K562 (cell line): ENCODE measurements at places on chromosomes 12 and 14. TPM values are rescaled to one million over a fixed set of nuclear protein-coding genes. Genes with fewer than 3 reads are reported as not detected.

GRCh38 chr12:80178846-80179245, 79.5 kb downstream of the OTOGL start:
- no peaks in the 10 kb centered on the region for H3K27me3 ChIP-seq
- no peaks in the 10 kb centered on the region for H3K4me1 ChIP-seq
- H3K36me3 ChIP-seq: no peaks in the 10 kb centered on the region
- no peak overlapping the region for H3K4me3 ChIP-seq
- no peak overlapping the region for H3K27ac ChIP-seq
- no peak for DNase-seq

DNA sequence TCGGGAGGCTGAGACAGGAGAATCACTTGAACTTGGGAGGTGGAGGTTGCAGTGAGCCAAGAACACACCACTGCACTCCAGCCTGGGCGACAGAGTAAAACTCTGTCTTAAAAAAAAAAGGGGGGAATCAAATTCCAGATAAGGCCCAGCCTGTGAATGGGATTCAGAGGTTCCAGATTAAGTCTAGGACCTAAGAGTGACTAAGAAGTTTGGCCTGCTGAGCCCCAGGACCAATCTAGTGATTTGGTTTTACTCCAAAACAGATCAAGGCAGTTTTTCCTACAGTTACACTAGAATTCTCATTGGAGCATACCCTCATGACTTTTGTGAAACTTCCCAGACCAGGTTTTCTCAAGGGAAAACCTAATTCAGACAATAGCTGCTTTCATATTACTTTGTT, 22.8 kb downstream of the EXOC5 start:
- peaks cover 6% of the 10 kb centered on the region; the same call in 2 of the 3 replicates for H3K4me1 ChIP-seq
- H3K27ac ChIP-seq: no peak overlapping the region
- no peak for DNase-seq
- no peaks in the 10 kb centered on the region for H3K27me3 ChIP-seq
- H3K36me3 ChIP-seq: peaks cover 23% of the 10 kb centered on the region; the same call in 2 of the 3 replicates
- H3K4me3 ChIP-seq: no peak overlapping the region

DNA sequence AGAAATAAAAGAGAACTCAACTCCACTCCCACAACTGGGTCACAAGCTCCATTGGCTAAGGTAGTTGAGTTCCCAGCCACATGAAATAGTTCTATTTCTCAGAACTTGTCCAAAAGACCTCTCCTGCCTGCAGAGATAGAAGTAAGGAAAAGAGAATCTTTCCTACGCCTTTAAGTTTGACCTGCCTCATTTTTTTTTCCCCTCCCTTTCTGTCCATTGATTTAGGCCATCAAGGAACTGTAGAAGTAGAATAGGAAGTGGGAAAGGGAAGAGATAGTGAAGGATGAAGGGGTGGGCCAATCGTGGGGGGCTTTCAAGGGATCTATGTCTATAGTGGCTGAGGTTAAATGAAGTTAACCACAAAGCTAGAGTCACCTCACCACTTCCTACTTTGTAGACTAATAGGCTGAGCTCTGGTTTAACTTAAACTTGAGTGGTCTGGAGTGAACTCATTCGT, 13.9 kb upstream of the NUDT4 start:
- H3K4me3 ChIP-seq: no peak overlapping the region
- peak; percentile 48 for DNase-seq
- no peaks in the 10 kb centered on the region for H3K36me3 ChIP-seq
- H3K27ac ChIP-seq: peak overlapping the region; percentile 59; the same call in 2 of the 3 replicates

The INSM2 gene
- not detected in 2 replicates for total RNA-seq

GRCh38 chr12:4112734-4113325, 160.7 kb upstream of the CCND2 start:
- no peaks in the 10 kb centered on the region for H3K36me3 ChIP-seq
- DNase-seq: no peak
- H3K4me1 ChIP-seq: no peaks in the 10 kb centered on the region; the same call in 1 of the 2 replicates
- H3K27ac ChIP-seq: no peak overlapping the region

DNA sequence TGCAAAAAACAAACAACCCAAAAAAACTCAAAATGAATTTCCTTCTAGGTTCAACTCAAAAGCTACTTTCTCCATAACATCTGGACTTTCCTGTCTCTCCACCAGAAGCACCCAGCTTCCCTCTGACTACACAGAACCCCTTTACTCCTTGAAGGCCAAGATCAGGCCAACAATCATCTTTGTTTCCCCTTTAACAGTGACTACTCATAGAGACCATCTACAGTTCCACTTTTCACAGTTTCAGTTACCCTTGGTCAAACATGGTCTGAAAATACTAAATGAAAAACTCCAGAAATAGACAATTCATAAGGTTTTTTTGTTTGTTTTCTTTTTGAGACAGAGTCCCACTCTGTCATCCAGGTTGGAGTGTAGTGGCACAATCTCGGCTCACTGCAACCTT, 11.8 kb downstream of the GCH1 start:
- no peaks in the 10 kb centered on the region for H3K27me3 ChIP-seq
- H3K36me3 ChIP-seq: no peaks in the 10 kb centered on the region
- no peak overlapping the region for H3K27ac ChIP-seq
- no peak for DNase-seq
- H3K4me3 ChIP-seq: no peak overlapping the region

The ACOT6 gene
- not detected in 2 replicates for total RNA-seq

DNA sequence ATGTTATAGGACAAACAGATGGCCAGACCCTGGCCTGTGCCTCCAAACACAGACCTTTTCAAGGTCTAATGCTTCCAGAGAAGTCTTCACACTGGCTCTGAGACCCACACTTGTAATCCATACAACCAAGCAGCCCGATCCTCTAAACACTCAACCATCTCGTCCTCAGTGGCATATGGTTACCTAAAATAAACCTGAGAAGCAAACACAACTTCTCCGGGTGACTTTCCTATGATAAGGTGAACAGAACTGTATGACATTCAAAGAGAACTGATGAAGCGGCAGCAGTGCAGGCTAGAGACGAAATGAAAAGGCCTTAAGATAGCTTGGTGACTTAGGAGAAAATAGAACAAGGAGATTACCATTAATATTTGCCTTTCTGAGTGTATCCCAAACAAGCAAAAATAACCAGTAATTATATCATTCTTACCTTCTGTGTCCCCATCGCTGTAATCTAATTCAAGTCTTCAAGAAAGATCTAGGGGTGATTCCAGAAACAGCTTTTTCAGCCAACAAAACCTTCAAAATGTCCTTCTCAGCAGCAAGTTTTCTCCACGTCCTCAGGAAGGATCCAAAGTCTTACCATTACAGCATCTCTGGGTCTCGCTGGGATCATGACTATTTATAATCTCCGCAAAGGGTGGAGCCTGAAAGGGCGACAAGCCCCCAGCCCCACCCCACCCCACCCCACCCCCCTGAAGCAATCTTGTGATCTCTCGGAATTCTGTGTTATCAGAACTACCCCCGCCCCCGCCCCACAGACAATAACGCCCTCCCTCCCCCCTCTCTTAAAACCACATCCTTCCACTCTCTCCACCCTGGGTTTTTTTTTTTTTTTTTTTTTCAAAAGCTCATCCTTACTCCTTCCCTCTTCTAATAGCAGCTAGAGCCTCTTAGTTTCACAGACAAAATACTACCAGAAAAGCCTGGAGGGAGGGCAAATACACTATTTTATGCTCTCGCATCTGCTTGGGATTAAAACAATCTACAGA, at the start of gene SLC2A3:
SLC2A3 (minus strand) TSS at position 598 of the 992 bp plus-strand sequence; CDS start at position 445, 153 bp downstream.
- peaks cover 39% of the 10 kb centered on the region; the same call in 2 of the 3 replicates for H3K36me3 ChIP-seq
- H3K4me1 ChIP-seq: peaks cover 10% of the 10 kb centered on the region; the same call in 2 of the 3 replicates
- no peaks in the 10 kb centered on the region for H3K27me3 ChIP-seq
- peak; percentile 89 for DNase-seq
- H3K4me3 ChIP-seq: peak within 1 kb of the TSS; percentile 90
- peak within 1 kb of the TSS; percentile 79 for H3K27ac ChIP-seq

- no peaks in the 10 kb centered on the region; the same call in 2 of the 3 replicates for H3K4me1 ChIP-seq
- H3K27me3 ChIP-seq: no peaks in the 10 kb centered on the region
- DNase-seq: peak; percentile 18
- H3K36me3 ChIP-seq: no peaks in the 10 kb centered on the region
- no peak overlapping the region for H3K27ac ChIP-seq
- H3K4me3 ChIP-seq: no peak overlapping the region
Observed at GRCh38 chr12:68113644-68114043, 45.9 kb downstream of the IFNG start.

DNA sequence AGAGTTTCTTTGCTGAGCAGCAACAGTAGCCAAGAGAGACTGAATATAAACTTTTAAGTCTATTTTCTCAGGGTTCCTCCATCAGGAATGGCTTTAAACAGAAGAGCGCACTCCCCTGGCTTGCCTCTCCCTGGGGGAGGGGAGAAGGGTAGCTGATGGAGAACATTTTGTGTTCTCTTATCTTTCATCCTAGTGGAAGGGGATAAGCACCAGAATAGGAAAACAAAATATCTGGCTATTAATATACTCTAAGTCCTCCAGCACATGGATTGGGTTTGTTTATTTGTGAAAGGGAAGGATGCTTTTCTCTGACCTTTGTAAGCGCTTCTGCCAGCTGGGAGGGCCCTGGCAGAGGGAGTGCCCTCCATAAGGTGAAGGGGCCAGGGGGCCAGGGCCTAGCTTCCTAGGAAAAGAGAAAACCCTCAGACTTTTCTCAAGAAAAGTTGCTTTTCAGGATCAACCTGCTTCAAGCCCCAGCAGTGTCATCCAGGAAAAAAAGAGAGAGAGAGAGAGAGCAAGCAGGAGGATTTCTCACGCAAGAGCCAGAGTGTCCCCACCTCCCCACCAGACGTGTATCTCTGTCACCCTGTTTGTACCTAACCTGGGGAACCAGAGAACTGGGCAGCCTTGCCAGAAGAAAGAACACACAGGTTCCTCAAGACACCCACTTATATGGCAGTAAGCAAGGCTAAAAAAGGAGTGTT, 34.3 kb upstream of the ATP2A2 start:
- no peak overlapping the region for H3K27ac ChIP-seq
- H3K27me3 ChIP-seq: no peaks in the 10 kb centered on the region; the same call in 1 of the 2 replicates
- peaks cover 6% of the 10 kb centered on the region; the same call in 1 of the 2 replicates for H3K4me1 ChIP-seq

The UBE2N gene
- 207 and 219 TPM in 2 replicates for total RNA-seq

The DPY19L2 gene
- 0.13 and 0.18 TPM in 2 replicates for total RNA-seq

The WNT1 gene
- total RNA-seq: not detected in 2 replicates

The CBX5 gene
- 72.6 and 82.3 TPM in 2 replicates for total RNA-seq

DNA sequence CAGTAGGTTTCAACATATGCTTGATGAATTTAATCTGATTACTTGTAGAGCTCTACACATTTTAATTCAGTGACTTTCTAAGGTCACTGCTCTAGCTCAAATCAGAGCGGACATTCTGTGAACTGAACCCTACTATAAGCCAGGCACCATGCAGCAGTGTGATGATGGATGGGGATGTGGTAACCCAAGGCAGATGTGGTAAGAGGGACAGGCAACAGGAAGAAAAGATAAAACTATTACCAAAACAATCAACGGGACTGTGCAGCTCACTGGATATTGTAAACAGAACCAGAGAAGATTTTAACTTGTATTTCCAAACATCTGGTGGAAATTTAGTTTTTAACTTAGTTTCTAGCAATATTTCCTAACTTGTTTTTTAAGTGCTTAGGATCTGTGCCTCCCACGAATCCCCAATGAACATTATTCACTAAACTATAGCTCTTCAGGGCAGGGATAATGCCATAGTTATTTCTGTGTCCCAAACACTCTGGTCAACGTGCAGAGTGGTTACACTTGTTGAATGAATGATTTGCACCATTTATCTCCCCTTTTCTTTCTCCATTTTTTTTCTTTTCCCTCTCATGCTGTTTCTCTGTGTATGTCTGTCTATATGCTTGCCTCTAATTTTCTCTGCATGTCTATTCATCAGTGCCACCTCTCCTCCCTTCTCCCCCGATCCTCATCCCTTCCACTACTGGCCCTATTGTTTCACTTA, 3.0 kb downstream of the ERO1A start:
- H3K36me3 ChIP-seq: 0 out of 3 replicates have a peak, but pooled peaks cover 2% of the 10 kb centered on the region
- no peak overlapping the region for H3K4me3 ChIP-seq
- DNase-seq: no peak
- no peaks in the 10 kb centered on the region for H3K27me3 ChIP-seq
- no peak overlapping the region for H3K27ac ChIP-seq

- H3K27me3 ChIP-seq: no peaks in the 10 kb centered on the region
- DNase-seq: no peak
- no peak overlapping the region for H3K27ac ChIP-seq
- no peak overlapping the region for H3K4me3 ChIP-seq
- no peaks in the 10 kb centered on the region for H3K36me3 ChIP-seq
Observed at GRCh38 chr14:29607169-29607568, 320.5 kb downstream of the PRKD1 start.

DNA sequence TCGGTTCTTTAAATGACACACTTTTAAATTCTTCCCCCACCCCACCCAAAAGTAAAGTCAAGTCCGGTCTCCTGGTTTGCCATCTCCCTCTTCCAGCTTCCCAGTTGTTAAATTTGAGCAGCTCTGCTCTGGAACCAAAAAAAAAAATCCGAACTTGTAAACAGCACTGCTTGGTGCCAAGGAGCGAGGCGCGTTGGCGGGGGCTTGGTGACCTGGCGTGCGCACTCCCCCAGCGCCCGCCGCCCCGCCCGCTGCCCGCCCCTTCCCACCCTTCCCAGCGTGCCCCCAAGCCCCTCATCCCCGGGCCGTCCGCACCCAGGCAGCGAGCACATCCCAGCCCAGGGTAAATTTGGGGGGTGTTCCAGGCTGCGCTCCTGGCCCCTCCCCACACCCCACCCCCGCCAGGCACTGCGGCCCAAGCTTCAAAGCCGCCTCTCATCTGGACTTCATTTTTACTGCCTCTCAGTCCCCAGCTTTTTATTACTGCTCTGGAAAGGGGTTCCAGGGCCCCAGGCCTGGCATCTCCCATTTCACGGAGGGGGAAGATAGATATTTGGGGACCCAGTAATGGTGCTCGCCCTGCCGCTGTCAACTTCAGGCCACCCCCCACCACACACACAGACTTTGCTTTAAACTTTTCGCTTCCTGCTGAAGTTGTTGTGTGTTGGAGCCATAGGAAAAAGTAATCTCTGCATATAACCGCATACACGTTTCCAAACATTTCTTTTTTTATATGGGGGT, 11.7 kb upstream of the ITGB7 start:
- H3K27ac ChIP-seq: peak overlapping the region; percentile 57; the same call in 1 of the 3 replicates
- peaks cover 71% of the 10 kb centered on the region for H3K4me1 ChIP-seq
- H3K27me3 ChIP-seq: no peaks in the 10 kb centered on the region
- H3K4me3 ChIP-seq: peak overlapping the region; percentile 64

DNA sequence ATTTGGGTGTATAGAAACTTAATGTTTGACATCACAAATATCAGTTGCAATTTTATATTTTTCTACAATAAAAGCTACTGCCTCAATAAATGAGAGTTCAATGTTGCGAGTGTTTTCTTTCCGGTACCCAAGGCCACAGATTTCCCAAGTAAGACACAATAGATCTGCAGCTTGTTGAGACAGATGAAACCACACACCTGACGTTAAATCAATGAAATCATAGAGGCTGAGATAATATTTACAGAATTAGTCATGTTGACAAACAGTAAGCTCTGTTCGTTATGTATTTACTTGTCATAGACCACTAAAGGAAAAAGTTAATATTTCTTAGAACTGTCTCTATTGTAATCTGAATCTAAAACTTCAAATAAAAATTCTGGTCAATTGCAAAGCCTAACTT, 49.2 kb upstream of the PTHLH start:
- DNase-seq: no peak
- H3K27me3 ChIP-seq: no peaks in the 10 kb centered on the region
- H3K36me3 ChIP-seq: no peaks in the 10 kb centered on the region
- no peak overlapping the region for H3K27ac ChIP-seq
- peaks cover 3% of the 10 kb centered on the region for H3K4me1 ChIP-seq

The KLHDC2 gene
- 19.3 and 20.5 TPM in 2 replicates for total RNA-seq

- peaks cover 19% of the 10 kb centered on the region; the same call in 1 of the 3 replicates for H3K36me3 ChIP-seq
- H3K27ac ChIP-seq: peak overlapping the region; percentile 93
- no peaks in the 10 kb centered on the region for H3K27me3 ChIP-seq
- no peak for DNase-seq
- H3K4me1 ChIP-seq: peaks cover 20% of the 10 kb centered on the region
- peak overlapping the region; percentile 89 for H3K4me3 ChIP-seq
Observed at GRCh38 chr12:93441081-93441616, 598 bp downstream of the UBE2N start.

- no peaks in the 10 kb centered on the region for H3K27me3 ChIP-seq
- no peak for DNase-seq
- H3K4me1 ChIP-seq: no peaks in the 10 kb centered on the region
- no peak within 1 kb of the TSS for H3K27ac ChIP-seq
- H3K36me3 ChIP-seq: no peaks in the 10 kb centered on the region
Observed at GRCh38 chr12:9115731-9116559, at the start of gene A2M. Gene A2M (minus strand): TSS chr12:9115919. CDS start chr12:9115849, 70 bp downstream.
